ENCODE measurements at places on chromosomes 6 and 20.

- DNase-seq, result no peak
These were observed 37.6 kb upstream of the SUPT3H start for GRCh38 chr6:45415315-45415714.

GRCh38 chr6:119749335-119749734, 399.8 kb upstream of the MAN1A1 start:
- DNase-seq, result no peak

DNA sequence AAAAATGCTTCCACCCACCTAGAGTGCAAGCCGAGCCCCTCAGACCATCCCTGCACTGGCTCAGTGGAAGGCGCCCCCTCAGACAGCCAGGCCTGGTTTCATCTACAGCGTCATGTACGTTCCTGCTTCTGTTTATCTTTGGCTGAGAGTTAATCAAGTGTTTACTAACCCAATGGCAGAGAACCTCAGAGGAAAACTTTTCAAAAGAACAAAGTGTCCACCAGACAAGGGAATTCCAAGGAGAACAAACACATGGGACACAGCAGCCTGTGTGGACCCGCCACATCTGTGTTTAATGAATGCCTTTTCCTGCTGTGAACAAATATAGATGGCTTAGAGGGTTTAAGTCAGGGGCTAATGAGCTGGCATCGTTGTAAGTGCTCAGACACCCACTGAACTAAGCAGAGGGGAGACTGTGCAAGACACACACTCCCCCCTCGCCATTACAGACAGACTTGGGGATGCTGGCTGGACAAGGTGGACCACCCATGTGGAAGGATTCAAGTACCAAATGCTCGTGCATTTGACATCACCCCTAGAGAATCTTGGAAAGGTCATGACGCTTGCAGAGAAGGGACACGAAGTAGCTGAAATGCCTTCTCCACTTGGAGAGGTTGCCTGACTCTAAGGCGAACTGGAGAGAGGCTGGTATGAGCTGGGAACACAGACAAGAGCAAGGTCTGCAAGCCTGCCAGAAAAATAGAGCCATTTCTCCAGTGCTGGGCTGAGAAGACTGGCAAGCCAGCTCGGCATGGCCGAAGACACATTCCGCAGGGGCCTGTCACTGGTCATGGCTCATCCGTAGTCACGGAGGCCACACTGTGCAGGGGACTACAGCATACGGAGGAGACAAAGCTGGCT, 53.5 kb upstream of the NXT1 start:
- no peak for DNase-seq

DNA sequence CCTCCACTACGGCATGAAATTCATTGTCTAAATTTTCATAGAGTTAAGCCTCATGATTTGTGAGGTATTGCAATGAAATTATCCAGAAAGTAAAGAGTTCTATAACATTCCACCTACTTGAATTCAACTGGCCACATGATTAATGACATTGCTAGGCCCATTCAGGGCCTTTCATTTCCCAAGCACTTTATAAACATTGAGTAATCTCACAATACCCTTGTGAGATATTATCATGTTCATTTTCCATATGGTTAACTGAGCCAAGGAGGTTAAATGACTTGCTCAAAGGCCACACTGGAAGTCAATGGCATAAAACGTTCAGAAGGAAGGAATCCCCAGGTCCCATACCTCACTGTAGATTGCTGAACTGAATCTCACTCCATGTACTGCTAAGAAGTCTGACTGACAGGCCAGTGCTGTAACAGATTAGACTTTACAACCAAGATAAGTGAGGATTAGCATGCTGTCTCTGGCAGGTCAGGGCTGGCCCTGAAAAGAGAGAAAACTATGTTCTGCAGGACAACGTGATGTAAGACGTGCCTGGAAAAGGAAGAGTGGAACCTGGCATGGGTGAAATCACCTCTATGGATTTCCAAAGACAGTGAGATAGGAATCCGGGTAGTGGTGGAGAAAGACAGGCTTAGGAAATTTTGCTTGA, 75.9 kb upstream of the SPACA1 start:
- DNase-seq, result no peak

DNA sequence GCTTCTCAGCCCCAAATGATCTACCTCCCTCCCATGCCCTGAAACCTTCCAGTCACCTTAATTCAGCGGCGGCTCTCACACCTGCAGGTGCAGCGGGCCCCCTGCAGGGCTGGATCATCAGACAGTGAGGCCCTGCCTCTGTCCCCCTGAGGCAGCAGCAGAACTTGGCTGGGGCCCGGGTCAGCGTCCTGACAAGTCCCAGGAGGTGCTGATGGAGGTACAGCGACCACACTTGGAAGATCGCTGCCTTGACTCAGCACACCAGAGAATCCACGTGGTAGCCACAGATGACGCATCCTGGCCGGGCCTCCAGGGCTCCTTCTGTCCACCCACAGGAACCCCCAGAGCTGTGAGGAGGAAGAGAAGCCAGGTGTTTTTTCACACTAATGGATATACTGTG, 116.4 kb upstream of the THBS2 start:
- DNase-seq, result no peak

DNA sequence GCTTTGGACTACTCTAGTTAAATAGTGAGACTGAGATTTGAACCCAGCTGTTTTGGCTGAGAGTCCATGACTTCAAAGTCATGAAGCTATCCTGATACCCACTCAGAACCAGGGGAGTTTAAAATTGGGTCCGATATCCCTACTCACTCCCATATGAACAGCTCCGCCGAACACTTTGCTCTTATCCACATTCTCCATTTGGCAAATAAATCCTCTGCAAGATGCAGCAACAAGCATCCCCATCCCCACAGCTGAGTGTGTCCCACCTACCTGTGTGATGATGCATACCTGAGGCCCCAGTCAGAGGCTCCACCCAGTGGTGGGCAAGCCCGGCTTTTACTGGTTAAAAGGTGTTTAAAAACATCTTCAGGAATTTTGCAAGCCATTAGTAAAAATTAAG, 108.3 kb upstream of the SLC24A3 start:
- DNase-seq, result no peak

- no peak for DNase-seq
These were observed 119.0 kb upstream of the RPS6KA2 start for GRCh38 chr6:166745801-166746668.

- no peak for DNase-seq
These were observed 4.2 kb downstream of the FOXC1 start for GRCh38 chr6:1613688-1614447.

- no peak for DNase-seq
These were observed 211.6 kb upstream of the MARCKS start for GRCh38 chr6:113645576-113645970.

GRCh38 chr6:25449774-25450173, 170.6 kb downstream of the CARMIL1 start:
- DNase-seq, result peak; percentile 13

- DNase-seq, result no peak
These were observed 86.4 kb upstream of the RIPOR2 start for GRCh38 chr6:25022140-25022553.

DNA sequence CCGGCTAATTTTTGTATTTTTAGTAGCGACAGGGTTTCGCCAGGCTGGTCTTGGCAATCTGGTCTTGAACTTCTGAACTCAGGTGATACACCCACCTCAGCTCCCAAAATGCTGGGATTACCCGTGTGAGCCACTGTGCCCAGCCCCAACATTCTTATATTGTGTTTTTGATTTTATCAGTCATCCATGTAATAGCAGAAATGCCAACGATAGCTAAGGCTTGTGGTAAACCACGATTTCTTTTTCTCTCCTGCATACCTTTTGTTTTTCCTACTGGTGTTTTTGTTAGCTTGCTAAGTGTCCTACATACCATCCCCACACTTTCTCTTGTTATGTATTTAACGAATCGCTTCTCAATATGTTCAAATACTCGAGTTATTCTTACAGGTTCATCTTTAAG, 12.1 kb downstream of the PHACTR2 start:
- DNase-seq, result no peak

DNA sequence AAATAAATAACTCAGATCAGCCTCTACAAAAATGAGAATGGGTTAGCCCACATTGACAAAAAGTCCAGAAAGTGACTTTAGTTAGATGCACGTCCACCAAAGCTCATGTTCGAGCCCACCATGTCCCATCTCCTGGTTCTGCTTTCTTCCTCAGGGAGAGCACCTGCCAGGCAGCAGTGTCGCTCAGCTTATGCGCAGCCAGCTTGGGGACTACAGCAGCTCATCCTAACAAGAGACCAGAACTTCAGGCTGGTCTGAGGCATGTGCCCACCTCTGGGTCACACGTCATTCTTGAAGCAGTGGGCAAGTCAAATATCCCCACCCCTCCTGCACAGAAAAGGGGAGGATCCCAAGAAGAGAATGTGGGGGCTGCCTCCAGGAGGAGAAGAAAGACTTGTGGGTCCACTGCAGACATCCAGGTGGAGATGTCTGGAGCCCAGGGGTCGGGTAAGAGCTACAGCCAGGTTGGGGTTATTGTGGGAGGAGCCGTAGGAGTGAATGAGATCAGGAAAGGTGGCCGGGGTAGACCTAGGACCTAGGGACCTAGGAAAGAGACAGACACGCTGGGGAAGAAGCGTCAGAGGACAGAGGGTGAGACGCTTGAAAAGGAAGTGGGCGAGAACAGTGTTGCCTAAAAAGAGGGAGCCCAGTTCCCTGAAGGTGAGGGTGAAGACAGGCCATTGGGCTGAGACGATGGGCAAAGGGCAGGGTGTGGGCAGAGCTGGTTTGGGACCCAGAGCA, 52.5 kb downstream of the SSR1 start:
- no peak for DNase-seq

DNA sequence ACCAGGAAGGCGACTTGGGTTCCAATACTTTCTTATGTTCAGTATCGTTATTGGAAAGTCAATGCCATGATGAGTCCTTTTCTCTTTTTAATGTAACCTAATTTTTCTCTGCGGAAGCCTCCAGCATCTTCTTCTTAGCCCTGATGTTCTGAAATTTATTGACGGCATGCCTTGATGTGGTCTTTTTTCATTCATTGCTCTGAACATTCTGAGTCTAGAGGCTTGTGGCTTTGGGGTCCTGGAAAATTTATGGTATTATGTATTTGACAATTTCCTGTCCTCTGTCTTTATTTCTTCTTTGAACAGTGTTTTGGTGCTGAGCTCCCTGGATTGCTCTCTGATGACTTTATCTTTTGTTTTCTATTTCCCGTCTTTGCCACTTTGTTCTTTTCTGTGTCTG, 28.7 kb upstream of the MAS1 start:
- no peak for DNase-seq

DNA sequence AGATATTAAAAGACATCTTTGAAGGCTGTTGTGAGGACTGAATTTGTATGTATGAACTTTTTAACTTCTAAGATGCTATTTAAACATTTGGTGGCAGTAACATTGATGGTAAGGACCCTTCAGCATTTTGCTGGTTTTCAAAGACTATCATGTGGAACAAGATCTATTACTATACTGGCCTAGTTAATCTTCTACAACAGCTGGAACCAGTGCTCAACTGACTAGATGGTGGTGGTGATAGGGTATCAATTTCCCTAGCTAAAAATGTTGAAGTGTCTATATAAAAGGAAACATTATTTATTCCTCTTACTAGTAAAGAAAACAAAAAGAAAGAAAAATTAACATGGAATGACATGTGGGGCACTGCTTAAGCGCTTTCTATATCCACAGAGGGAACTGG, 195.7 kb downstream of the TASP1 start:
- DNase-seq, result no peak

GRCh38 chr20:5509803-5510202, 193.0 kb upstream of the PROKR2 start:
- no peak for DNase-seq

- no peak for DNase-seq
These were observed 7.8 kb downstream of the CCDC170 start for GRCh38 chr6:151501511-151502136.

- no peak for DNase-seq
These were observed 800.4 kb downstream of the KIF16B start for GRCh38 chr20:15772826-15773225.

- DNase-seq, result no peak
These were observed 4.6 kb upstream of the GJB7 start for GRCh38 chr6:87333591-87334181.

DNA sequence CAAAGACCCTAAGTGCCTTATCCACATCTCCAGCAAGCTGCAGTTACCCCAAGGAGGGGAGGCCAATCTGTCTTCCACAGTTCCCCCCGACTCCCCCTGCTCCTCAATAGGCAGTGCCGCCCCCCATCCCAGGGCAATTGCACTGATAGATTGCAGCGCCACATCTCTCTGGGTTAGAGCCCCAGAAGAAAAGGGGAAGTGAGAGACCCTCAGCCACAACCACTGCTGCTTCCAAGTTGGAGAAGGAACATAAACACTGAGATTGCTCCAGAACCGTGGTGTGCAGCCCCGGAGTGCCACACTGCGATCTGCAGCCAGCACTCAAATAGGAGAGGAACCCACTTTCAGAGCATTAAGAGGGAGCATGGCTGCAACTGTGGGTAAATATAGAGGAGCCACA, 101.5 kb downstream of the RWDD2A start:
- no peak for DNase-seq

DNA sequence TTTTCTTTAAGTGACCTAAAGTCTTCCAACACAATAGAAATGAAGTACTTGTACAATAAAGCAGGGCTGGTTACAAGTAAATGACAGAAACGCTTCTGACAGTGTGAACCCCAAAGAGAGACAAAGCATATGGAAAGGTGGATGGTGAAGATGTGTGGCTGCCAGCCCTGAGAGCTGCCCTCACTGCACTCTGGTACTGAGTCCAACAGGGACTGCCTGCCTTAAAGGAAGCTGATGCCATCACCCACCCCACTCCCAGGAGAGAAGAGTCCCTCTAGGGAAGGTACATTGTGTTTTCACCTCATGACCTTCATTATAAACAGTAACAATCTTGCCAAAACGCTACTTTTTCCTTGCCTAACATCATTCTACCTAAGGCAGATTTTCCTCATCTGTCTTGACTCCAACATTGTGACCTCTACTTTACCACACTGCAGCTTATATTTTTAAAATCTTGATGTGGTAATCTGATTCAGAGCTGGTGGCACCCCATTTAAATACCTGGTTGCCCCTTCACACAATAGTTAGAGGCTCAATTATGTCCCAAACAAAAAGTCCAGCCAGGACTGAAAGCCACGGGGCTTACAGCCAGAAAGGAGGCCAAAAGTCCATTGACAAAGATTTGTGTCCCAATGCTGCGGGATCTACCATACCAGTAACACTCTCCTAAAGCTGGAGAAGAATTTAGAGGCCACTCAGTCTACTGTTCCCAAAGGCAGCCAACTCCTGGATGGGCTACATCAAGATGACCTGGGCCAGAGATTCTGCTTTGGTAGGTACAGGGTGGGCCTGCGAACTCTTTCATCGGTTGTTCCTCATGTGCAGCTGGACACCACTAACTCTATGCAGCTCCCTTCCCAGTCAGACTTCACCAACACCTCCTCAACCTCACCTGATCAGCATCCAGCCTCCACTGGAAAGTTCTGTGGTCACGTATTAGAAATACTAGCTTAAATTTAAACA, 4.4 kb downstream of the APMAP start:
- DNase-seq, result no peak
